NCI-H1417 (cell line): ENCODE measurements at places on chromosomes 5 and 9.

GRCh38 chr5:82792096-82792495, 285.1 kb downstream of the TMEM167A start:
- no peak for DNase-seq

DNA sequence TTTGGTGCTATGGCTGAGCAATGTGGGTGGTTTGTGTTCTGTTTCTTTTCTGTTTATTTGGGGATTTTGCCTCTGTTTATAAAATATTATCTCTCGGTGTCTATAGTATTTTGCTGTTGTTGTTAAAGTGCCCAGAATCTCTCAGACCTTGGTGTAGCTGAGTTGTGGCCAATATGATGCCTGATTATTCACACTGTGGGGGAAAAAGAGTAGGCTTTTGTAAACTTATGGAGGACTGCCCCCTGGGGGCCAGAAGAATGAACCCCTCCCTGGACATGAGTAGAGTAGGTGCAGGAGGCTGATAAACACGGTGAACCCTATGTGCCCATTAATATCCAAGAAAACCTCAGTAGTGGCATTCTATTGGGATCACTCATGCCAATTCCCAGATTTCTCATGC, 49.0 kb upstream of the DPYSL3 start:
- DNase-seq = peak; percentile 30

GRCh38 chr9:5994493-5994892, 20.9 kb downstream of the RANBP6 start:
- DNase-seq = no peak

DNA sequence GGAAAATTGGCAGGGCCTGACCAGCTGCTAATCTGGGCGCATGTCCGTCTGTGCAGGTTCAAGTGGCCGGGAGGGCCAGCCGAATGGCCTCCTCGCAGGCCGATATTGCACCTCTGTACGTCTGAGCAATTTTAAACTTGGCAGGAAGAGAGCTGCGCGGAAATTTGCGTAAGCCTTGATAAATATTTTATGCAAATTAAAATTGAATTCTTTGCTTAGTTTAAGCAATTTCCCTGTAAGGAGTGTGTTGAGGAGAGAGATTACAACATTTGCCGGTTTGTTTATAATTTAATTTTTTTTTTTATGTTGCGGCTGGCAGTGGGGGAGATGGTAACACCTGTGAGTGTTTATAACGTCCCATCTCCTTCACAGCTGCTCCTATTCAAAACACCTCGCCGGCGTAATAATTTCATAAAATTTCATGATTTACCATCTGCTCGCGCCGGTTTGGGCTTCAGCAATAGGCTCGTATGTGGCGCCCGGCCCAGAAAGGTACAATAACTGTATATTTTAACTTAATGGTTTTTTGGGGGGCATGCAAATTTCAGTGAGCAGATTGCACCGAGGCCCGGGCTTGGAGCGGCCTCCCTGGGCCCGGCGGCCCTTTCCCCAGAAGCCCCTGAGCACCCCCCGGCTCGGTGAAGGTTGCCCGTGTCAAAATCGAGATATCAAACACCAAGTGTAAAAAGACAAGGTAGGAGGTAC, 269.4 kb upstream of the MVB12B start:
- no peak for DNase-seq

- DNase-seq = no peak
Measured at GRCh38 chr5:168357876-168358275, 66.4 kb downstream of the WWC1 start.
